ENCODE measurements at places on chromosomes 2 and 18. TPM values are rescaled to one million over a fixed set of nuclear protein-coding genes. Genes with fewer than 3 reads are reported as not detected.

Gene TEX44
- total RNA-seq: not detected

Gene PLGLB2
- 3.3 TPM for total RNA-seq

Gene TMEM182
- 3.3 TPM for total RNA-seq

Gene THADA
- total RNA-seq: 67.1 TPM

Gene RBM44
- total RNA-seq: 4.1 TPM

Gene C2orf72
- not detected for total RNA-seq

Gene RFX8
- total RNA-seq: 1.9 TPM

Gene LRRFIP1
- 92.6 TPM for total RNA-seq

Gene CLEC4F
- not detected for total RNA-seq

Gene MC5R
- total RNA-seq: not detected

Gene TFCP2L1
- 97.4 TPM for total RNA-seq

Gene C2orf78
- not detected for total RNA-seq

Gene TCF7L1
- total RNA-seq: 5.3 TPM

Gene HAUS1
- 22.1 TPM for total RNA-seq

Gene ATRAID
- total RNA-seq: 262 TPM

Gene CAPN14
- not detected for total RNA-seq

Gene PIK3C3
- 77.4 TPM for total RNA-seq

Gene KRTCAP3
- 9.2 TPM for total RNA-seq

Gene PIEZO2
- 5.0 TPM for total RNA-seq

Gene CFC1
- total RNA-seq: not detected

Gene ANKRD30BL
- total RNA-seq: not detected

Gene CELF4
- total RNA-seq: not detected

Gene LRRTM1
- 1.2 TPM for total RNA-seq

Gene ZNF638
- 208 TPM for total RNA-seq

Gene CFLAR
- 492 TPM for total RNA-seq

Gene SERPINB7
- not detected for total RNA-seq

Gene PAIP2B
- total RNA-seq: 8.6 TPM

Gene ICA1L
- total RNA-seq: 35.7 TPM

Gene SOWAHC
- total RNA-seq: 13.4 TPM

Gene ALPG
- total RNA-seq: not detected

Gene EML6
- total RNA-seq: 24.8 TPM

Gene TEKT4
- 0.27 TPM for total RNA-seq

Gene BUB1
- total RNA-seq: 2.0 TPM

Gene CDK5R2
- not detected for total RNA-seq

Gene TSPYL6
- total RNA-seq: not detected

Gene UGT1A4
- 0.34 TPM for total RNA-seq

Gene MYO5B
- 58.2 TPM for total RNA-seq

Gene TMEM214
- 93.8 TPM for total RNA-seq

Gene PARD6G
- total RNA-seq: 42.6 TPM

Gene IL1RL2
- total RNA-seq: 6.2 TPM
